ENCODE measurements at places on chromosomes 6 and 20.

GRCh38 chr6:132280436-132280835 is 120.8 kb downstream of the MOXD1 start:
- no peak for DNase-seq

DNA sequence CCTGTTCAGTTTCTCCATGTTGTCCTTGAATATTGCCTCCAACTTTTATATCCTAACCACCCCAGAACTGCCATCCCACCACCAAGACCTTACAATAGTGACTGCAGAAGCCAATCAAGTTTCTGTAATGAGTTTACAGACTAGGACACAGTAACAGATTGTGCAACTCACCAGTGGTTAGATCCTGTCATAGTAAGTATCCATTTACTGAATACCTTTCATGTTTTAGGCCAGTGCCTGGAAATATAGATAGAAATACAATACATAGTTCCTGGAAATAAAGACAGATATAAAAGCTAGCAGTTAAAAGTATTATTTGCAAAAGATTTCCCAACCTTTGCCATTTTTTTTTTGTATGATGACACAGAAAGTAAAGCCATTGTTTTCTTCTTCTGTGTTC is 471.8 kb upstream of the BTBD3 start:
- DNase-seq = no peak

- DNase-seq = no peak
Observed at GRCh38 chr6:87794922-87795885, 93.2 kb upstream of the AKIRIN2 start.

GRCh38 chr6:140844167-140844566 is 1288.6 kb upstream of the GJE1 start:
- no peak for DNase-seq

- DNase-seq = no peak
Observed at GRCh38 chr6:31057426-31058003, 47.2 kb downstream of the MUC22 start.

GRCh38 chr20:39291301-39291700 is 329.2 kb downstream of the DHX35 start:
- DNase-seq = no peak

DNA sequence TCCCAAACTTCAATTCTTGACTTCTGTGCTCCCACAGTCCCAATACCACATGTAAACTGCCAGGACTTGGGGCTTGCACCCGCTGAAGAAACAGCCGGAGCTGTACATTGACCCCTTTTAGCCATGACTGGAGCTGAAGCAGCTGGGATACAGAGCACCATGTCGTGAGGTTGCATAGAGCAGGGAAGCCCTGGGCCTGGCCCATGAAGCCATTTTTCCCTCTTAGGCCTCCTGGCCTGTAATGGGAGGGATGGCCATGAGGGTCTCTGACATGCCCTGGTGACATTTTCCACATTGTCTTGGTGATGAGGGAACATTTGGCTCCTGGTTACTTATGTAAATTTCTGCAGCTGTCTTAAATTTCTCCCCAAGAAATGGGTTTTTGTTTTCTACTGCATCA is 9.8 kb downstream of the RHAG start:
- DNase-seq = no peak

DNA sequence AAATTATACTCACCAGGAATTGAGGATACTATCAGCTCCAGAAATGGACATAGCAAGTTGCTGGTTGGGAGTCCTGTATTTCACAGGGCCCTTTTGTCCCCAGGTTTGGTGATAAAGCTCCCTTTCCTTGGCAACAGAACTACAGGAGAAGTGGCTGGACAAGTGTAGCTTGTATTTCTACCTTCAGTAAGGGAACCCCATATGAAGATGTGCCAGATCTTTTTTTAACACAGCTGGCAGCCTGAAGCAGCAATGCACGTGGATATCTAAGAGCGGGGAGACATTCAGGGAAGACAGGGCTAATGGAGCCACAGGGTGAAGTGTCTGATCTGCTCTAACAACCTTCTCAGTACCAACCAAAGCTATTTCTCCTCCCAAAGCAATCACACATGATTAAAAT is 373.9 kb upstream of the ID4 start:
- no peak for DNase-seq

DNA sequence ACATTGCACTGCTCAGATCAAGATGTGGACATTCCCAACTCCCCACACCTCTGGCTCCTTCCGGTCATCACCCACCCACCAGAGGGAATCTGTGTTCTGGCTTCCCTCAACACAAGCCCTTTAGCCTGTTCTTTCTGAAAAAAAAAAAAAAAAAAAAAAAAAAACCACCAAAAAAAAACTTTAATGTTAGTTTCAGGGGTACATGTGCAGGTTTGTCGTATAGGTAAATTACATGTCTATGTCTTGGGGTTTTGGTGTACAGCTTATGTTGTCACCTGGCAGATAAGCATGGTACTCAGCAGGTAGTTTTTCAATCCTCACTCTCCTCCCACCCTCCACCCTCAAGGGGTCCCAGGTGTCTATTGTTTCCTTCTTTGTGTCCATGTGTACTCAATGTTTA is 135.8 kb upstream of the FOXA2 start:
- DNase-seq = no peak

DNA sequence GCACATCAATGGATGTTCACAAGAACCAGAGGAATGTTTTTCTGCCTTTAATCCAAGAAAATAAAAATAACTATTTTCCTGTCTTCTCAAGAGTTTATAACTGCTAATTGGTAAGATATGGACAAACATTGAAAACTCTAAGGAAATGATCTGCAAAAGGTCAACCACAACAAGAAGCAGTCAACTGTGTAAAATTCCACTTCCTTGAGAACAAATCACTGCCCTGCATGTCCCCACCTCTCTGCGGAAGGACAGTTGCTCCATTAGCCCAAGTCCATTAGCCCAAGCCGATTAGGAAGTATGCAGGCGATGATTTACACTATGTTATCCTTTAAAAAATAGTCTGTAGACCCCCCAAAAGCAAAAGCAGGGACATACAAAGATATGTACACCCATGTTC is 27.6 kb downstream of the SLC22A23 start:
- DNase-seq = no peak

DNA sequence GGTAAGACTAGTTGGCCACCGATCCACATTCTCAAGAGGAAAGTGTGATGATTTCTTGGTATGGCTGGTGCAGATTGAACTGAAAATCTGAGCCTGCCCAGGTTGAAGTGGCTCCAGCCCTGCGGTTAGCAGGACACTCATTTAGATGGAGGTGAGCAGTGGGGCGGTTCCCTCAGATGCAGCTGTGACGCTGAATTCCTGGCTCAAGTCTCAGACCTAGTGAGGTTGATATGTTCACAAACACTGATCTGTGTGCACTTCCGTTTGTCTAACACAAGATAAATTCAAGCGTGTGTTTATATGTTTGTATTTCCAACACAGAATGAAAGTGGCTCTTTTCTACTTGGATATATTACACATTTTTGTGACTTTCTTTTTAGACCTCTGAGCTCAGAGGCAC is 83.4 kb upstream of the FRMD1 start:
- no peak for DNase-seq

DNA sequence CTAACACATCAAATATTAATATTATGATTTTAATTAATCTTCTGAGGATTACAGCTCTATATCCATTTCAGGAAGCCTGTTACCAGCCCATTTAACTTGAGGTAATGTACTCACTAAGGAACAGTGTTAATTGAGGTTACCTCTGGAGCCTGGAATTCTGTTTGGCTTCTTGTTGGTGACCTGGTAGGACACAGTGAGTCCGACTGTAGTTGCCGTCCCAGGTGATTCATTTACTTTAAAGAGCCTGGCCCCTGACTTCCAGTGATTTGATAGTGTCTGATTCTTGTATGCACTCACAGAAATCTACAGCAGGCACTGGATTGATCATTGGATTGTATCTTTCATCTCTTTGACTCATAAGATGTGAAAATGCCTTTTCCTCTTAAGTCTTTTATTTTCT is 34.0 kb downstream of the IGF2R start:
- no peak for DNase-seq

DNA sequence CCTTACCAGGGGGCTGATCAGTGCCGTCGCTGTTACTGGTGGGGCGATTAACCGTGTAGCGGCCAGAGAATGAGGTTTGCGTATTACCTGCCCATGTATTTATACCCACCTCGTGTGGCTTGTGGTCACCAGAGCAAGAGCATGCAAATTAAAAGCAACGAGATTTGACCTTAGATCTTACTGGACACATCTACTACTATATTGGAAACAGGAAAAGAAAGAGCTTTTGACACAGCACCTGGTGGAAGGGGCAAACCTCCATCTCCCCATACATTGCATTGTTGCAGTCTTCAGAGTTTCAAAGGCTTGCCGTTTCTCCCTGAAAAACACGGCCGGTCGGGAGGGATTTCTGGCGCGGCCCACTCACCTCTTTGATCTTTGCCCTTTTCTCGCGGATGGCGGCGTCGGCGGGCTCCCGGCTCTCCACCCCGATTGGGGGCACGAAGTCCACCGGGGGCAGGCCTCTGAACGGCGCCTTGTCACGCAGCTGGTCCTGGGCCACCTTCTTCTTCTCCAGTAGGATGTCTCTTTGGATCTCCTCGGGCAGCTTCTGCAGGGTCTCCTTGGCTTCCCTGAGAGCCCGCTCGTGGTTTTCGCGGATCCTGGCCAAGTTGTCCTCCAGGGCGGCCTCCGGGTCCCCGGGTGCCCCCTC is 1.3 kb downstream of the MAN1A1 start:
- DNase-seq = peak; percentile 14

DNA sequence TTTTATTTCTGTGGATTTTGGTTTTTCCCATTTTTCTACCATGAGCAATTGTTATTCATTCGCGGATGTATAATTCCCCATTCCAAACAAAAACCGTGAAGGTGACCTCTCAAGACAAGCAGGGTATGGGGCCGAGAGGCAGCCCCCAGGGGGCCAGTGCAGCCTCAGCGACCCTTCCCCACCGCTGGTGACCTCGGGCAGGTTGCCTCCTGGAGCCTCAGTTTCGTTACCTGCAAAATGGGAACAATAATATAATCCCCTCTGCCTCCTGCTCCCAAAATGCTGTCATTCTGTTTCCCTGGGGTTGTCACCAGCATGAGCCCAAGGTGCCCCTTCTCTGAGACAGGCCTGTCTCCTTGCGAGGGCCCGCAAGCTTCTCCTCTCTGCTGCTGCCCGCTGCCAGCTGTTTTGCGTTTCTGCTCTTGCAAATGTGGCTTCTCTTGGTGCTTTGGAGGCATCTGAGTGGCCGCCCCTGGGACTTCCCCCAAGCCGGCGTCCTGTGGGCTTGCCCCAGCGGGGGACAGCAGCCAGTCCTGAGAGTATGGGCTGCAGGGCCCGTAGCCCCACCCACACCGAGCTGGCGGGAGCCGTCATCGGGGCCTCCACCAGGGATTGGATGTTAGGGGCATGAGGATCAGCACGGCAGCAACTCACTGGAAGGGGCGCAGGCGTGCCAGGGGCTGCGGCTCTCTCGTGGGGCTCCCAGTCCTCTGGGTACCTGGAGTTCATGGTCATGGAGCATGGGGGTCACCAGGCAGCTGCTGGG is 161.9 kb downstream of the TAF4 start:
- no peak for DNase-seq

DNA sequence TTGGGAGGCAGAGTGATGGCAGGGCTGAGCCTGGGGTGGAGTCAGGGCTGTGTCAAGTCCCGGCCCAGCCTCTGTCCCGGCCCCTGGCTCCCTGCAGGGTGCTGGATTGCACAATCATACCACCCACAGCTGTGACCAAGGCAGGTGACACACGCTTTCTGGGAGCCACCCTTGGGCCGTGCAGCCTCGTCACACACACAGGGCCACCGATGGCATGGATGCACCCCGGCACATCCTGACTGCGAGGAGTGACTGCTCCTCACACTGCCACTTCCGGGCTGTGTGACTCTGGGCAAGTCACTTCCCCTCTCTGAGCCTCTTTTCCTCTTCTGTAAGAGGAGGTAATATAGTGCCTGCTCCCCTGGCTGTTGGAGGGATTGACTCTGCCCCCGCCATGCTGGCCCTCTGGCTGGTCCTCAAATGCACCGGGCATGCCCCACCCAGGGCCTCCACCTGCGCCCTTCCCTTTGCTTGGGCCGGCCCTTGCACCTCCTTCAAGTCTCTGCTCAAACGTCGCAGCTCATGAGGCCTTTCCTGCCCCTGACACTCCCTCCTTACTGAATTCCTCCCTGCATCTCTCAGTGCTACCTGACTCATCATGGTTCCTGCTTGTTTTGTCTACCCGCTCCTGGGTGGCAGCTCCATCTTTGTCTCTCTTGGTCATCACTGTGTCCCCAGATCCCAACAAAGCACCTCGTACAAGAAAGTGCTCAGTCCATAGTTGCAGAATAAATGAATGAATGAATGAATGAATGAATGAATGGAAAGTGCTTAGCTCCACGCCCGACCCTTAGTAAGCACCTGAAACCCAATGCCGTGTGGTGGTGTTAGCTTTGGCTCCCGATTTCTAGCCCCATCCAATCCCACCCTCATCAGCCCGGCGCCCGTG is 93.5 kb downstream of the CEBPB start:
- DNase-seq = no peak
